Activated CD4-positive, CD25-positive, alpha-beta regulatory T cell treated with anti-CD3 and anti-CD28 coated beads, Interleukin-2, amount 50 U/mL, for 24 hours (primary cell): ENCODE measurements at places on chromosomes 13 and 19.
A peak's percentile ranks its signal among the peaks of the same experiment; 100 is the strongest.

DNA sequence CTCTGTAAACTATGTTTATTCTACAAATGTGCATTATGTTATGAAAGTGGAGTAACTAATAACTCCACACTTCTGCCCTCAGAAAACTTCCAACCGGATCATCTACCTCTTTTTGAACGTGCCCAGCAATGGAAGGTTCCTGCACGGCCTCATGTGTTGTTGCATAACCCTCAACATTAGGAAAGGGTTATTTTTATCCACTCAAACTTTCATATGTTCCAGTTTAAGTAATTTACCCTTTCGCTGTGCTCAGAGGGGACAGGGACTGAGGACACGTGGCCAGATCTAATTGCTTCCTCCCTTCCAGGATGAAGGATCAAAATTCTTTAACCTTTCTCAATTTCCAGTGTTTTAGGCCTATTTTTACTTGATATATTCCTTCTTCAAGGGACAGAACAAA, 29.6 kb downstream of the IRS2 start:
- ATAC-seq, result no peak

GRCh38 chr13:41291246-41291645, 19.8 kb upstream of the NAA16 start:
- ATAC-seq, result no peak

DNA sequence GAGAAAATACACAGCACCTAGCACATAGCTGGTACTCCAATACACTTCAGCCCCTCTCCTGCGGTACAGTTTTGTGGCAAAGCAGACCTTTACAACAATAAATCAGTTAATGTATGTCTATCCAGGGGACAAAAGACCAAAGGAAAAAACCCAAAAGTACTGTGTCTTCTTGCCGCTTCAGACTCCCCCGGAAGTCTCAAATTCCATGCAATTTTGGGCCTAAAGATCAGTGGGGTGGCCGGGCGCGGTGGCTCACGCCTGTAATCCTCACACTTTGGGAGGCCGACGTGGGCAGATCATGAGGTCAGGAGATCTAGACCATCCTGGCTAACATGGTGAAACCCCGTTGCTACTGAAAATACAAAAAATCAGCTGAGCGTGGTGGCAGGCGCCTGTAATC, 16.2 kb downstream of the CARS2 start:
- no peak for ATAC-seq

GRCh38 chr19:58279925-58280316, 1.2 kb downstream of the ZNF8 start:
- no peak for ATAC-seq

GRCh38 chr13:38228322-38228721, 121.3 kb upstream of the UFM1 start:
- no peak for ATAC-seq

DNA sequence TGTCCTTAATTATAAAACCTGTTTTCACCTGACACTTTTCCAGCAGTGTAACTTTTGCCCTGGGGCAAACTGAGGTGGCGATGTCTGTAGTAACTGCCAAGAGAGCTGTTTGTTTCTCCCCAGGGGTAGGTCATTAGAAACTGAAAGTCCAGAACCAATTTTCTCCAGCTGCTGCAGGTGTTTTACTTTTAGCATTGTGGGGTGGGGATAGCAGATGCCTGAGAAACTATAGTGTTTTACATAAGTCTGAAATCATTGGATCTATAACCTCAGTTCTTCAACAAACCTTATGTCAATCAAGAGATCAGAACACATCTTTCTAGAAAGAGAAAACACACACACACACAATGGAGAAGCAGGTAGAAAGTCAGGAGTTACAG, 92.7 kb downstream of the LHFPL6 start:
- ATAC-seq, result no peak

- no peak for ATAC-seq
Measured at GRCh38 chr13:79724348-79725103, 243.6 kb downstream of the NDFIP2 start.

DNA sequence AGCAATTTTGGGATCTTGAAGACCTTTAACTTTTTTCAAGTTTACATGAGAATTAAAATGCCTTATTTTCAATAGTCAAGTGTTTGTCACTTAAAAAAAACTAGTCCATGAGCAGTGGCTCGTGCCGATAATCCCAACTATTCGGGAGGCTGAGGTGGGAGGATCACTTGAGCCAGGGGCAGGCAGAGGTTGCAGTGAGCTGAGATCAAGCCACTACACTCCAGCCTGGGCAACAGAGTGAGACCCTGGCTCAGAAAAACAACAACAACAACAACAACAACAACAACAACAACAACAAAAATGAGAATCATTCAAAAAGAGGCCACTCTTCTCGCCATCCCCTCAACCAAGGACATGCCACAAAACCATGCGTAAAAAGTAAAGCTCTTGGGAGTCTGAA, 5.7 kb downstream of the FOXO1 start:
- ATAC-seq, result no peak

- ATAC-seq, result no peak
Measured at GRCh38 chr19:46287585-46287984, 9.3 kb upstream of the HIF3A start.

DNA sequence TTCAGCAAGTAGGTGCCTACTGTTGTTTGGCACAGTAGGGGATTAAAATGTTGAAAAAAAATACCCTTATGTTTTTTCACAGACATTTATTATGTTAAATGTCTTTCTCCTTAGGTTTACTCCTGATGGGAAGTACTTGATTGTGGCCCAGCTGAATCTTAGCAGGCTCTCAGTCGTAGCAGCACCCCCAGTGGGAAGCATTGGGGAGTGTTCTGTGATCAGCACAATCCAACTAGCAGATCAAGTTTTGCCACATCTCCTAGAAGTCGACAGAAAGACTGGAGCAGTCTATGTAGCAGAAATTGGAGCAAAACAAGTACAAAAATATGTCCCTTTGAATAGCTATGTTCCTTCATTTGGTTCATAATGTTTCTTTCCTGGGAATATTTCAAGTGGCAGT, 9.3 kb downstream of the NHLRC3 start:
- no peak for ATAC-seq

DNA sequence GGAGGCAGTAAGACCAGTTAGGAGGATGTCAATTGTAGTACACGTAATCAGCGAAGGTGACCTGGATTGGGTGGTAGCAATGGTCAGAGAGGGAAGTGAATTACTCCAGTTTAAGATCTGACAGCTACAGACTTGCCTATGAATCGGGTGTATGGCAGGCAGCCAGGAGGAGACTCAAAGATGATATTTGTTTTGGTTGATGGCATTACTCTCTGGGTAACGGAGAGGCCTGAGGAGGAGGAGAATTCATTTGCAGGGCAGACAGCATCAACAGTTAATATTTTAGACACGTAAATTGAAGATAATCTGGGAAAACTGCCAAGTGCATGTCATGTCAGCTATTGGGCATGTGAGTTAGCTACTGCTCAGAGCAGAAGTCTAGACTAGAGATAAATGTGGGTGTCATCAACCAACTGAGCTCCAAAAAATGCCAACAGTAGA, 109.2 kb downstream of the SGCG start:
- ATAC-seq, result no peak

DNA sequence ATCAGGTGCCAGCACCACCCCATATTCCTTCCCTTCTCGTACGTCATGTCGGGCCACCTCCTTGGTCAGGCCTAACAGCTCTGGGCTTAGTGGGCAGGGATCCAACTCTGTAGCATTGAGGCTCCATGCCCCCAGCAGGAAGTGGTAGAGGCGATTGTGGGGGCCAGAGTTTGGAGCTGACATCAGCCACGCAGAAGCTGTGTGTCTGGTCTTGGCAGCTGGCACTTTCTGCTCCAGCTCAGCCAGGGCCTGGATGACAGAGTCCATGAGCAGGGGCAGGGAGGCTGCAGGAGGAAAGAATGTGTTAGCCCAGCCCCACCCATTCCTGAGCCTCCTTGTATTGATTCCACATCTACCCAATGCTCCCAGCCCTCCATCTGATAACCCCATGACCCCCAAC, 3.0 kb downstream of the PGLYRP2 start:
- ATAC-seq, result no peak

GRCh38 chr19:42475366-42475765, 32.6 kb upstream of the CXCL17 start:
- ATAC-seq, result no peak

DNA sequence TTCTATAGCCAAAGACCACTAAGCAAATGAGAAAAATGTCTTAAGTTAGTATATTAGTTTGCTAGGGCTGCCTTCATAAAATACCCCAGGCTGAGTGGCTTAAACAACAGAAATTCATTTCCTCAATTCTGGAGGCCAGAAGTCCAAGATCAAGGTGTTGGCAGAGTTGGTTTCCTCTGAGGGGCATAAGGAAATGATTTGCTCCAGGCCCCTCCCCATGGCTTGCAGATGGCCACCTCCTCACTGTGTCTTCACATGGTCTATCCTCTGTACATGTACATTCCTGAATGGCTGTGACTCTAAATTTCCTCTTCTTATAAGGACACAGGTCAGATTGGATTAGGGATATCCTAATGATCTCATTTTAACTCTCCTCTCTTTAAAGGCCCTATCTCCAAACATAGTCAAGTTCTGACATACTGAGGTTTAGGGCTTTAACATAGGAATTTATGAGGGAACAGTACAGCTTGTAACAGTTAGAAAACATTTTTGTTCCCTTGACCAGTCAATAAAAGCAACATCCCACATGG, 307.4 kb downstream of the DIAPH3 start:
- ATAC-seq, result no peak

GRCh38 chr19:7486923-7487322, 1.9 kb downstream of the PEX11G start:
- no peak for ATAC-seq

- ATAC-seq, result peak; percentile 10
Measured at GRCh38 chr19:3178973-3179738, 587 bp downstream of the S1PR4 start.

DNA sequence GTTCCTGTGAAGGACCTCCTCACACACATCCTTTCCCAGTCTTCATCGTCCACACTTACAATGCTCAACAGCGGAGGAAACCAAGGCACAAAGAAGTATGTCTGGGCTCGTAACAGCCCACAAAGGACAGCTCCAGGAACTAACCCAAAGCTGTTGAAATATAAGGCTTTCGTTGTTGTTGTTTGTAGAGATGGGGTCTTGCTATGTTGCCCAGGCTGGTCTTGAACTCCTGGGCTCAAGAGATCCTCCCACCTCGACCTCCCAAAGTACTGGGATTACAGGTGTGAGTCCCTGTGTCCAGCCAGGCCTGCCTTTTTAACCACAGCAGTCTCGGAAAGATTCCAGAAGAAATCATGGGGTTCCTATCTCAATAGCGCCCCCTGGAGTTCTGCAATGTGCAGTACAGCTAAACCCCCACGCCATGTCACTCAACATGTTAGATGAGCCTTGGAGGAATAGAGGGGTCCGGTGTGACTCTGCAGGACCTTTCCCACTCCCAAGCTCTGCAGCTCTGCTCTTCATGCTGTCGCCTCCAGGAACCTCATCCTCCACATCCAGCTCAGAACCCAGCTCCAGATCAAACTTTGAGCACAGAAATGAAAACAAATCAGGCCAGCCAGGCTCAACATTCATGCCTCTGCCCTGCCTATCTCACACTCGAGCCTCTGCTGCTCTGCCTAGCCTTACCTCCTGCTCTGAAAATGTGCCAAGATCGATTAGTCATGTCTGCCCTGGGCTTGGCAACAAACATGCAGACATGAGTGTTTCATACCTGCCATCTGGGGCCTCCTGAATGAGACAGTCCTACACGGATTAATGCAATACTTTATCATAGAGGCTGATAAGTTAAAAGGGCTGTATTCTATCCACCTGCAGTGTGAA, 7.5 kb downstream of the PLA2G4C start:
- peak; percentile 33 for ATAC-seq

DNA sequence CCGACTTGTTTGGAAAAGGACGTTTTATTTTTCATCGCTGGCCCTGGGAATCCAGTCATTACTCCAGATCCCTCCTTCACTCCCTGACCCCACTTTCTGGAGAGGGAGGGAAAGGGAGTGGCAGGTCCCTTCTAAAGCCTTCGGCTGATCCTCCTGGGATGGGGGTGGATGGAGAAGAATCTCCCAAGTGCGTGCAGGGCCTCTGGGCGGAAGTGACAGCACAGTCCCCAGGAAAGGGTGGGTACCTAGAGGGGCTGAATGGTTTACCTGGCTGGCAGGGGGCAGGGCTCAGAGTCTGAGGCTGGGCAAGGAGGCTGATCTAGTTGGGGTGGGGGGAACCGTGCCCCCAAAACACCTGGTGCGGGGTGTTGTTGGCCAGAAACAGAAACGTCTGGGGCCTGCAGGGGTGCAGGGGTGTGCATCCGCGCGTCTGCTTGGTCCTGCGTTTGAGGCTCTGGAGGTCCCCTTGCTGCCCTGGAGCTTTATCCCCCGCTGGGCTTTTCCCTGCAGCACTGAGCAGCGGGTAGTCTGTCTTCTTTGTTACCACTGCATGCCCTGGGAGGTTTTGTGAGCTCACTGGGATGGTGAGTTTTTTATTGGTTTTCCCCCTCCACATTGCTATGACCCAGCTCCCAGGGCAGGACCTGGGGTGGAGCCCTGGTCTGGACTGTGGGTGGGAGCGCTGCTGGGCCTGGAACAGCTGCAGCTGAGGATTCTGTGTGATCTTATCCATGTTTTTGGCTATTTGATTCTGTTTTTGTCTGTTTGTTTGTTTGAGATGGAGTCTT, 3.0 kb upstream of the ZNF628 start:
- no peak for ATAC-seq

GRCh38 chr19:8041531-8041931, 11.0 kb upstream of the CCL25 start:
- ATAC-seq, result no peak

DNA sequence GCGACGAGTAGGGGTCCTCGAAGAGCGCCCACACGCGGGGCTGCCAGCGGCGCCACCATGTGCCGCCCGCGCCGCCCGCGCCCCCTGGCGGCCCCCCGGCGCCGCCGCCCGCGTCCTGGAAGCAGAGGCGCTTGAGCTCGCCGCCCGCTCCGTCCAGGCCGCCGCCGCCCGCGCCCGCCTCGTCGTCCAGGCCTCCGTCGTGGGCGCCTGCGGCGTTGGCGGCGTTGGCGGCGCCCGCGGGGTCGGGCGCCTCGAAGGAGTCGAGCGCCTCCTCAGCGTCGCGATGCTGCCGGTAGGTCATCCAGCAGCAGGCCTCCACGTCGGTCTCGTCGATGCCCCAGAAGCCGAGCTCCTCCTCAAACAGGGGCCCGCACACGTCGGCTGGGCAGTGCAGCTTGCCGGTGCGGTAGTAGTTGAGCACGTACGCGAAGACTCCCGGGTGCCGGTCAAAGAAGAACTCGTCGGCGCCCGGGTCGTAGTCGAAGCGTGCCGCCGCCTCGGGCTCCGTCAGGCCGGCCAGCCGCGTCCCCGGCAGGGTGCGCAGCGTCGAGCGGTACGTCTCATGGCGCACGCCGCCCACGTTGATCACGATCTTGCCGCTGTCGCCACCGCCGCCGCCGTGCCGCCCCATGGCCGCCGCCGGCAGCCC, 829 bp downstream of the KCNC3 start:
- ATAC-seq, result no peak

- no peak for ATAC-seq
Measured at GRCh38 chr19:38736036-38736412, 8.2 kb downstream of the CAPN12 start.
